ENCODE measurements at places on chromosomes 12 and 14. TPM values are rescaled to one million over a fixed set of nuclear protein-coding genes. Genes with fewer than 3 reads are reported as not detected.

Gene PLD4
- total RNA-seq, result not detected

Gene KLRC1
- total RNA-seq, result not detected

Gene CMKLR1
- total RNA-seq, result not detected

Gene SMCO3
- total RNA-seq, result 0.32 TPM

Gene WASHC4
- 127 TPM for total RNA-seq

Gene PXMP2
- 26.4 TPM for total RNA-seq

Gene AICDA
- not detected for total RNA-seq

Gene SRP54
- 91.3 TPM for total RNA-seq

Gene ACVRL1
- 1,206 TPM for total RNA-seq

Gene TEX52
- not detected for total RNA-seq

Gene TIMM9
- total RNA-seq, result 36.6 TPM

Gene TAS2R30
- 4.9 TPM for total RNA-seq

Gene OR4E2
- total RNA-seq, result not detected

Gene DPPA3
- total RNA-seq, result not detected

Gene KRT74
- not detected for total RNA-seq

Gene PPM1H
- total RNA-seq, result 1.3 TPM

Gene TSPAN8
- total RNA-seq, result 5.8 TPM

Gene IL22
- not detected for total RNA-seq

Gene IFI27
- total RNA-seq, result 748 TPM

Gene CBLN3
- 0.32 TPM for total RNA-seq

Gene RASAL1
- not detected for total RNA-seq

Gene KCNA5
- total RNA-seq, result not detected

Gene EXOC3L4
- total RNA-seq, result not detected

Gene ST8SIA1
- total RNA-seq, result not detected

Gene PRH2
- not detected for total RNA-seq

Gene MIP
- total RNA-seq, result not detected

Gene PPP1R36
- total RNA-seq, result 0.32 TPM

Gene CLEC4D
- total RNA-seq, result not detected

Gene LRRIQ1
- total RNA-seq, result 0.65 TPM

Gene SOX5
- total RNA-seq, result 0.30 TPM

Gene KCNMB4
- 3.9 TPM for total RNA-seq

Gene CIROP
- not detected for total RNA-seq

Gene MYH6
- not detected for total RNA-seq

Gene KRT78
- not detected for total RNA-seq

Gene DCD
- not detected for total RNA-seq

Gene CSRP2
- 15.7 TPM for total RNA-seq

Gene KRT77
- not detected for total RNA-seq

Gene GIT2
- total RNA-seq, result 46.7 TPM
